Cerebellar nuclear complex (tissue), 1 donor: ENCODE measurements at places on chromosomes 7 and 10.
A peak's percentile ranks its signal among the peaks of the same experiment; 100 is the strongest.

- DNase-seq = no peak
Observed at GRCh38 chr7:116802746-116803152, 59.6 kb upstream of the CAPZA2 start.

DNA sequence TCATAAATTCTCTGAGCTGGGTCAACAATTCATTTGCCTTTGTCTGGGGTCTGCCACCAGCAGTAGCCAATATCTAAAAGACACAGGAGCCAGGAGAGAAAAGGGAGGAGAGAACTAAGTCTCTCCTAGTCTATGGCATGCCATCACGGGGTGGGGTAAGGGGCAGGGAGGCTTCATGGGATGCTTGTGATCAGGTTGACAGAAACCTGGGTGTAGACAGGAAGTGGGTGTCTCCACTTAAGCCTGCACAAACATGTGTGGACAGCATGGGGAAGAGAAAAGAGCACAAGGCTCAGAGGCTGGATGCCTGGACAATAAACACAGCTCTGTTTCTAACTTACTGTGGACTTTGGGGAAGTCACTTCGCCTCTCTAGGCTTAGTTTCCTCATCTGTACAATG lies 11.5 kb upstream of the C10orf53 start:
- DNase-seq = no peak

GRCh38 chr7:50416527-50417182 lies 33.5 kb downstream of the FIGNL1 start:
- DNase-seq = no peak

DNA sequence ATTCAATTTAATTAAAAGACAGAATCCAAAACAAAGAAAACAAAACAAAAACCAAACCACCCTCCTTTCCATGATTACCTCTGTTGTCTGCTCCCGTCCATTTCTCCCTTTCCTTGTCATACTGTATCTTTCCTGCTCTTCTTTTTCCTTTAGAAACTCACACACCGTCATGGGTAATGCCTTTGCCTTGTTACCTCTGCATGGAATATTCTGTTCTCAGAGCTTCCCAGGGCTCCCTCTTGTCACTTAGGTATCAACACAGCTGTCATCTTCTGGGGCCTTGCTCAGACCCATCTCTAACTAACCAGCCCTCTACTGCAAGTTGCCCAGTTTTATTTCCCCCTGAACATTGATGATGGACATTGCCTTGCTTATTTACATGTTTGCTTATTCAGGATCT lies 30.2 kb upstream of the GIMAP8 start:
- no peak for DNase-seq

GRCh38 chr10:132774902-132775863 lies 10.8 kb downstream of the NKX6-2 start:
- no peak for DNase-seq

GRCh38 chr7:19146699-19147098 lies 1.5 kb upstream of the FERD3L start:
- no peak for DNase-seq

DNA sequence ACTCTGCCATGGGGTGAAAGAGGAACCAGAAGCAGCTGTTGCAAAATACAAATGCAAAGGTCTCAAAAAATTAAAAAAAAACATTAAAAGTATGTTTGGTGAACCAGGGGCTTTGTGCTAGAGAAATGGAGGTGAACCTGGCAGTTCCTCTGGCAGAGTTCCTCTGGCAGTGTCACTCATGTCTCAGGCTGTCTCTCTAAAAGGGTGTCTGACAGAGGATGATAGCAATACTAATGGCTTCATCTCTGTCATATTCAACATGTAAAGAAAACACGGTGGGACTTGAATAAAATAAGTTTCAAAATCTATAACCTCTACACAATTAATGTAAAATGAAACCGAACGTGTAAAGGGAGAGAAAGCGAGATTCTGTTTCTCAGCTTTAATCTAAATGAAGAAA lies 375.7 kb upstream of the VWC2 start:
- DNase-seq = no peak

DNA sequence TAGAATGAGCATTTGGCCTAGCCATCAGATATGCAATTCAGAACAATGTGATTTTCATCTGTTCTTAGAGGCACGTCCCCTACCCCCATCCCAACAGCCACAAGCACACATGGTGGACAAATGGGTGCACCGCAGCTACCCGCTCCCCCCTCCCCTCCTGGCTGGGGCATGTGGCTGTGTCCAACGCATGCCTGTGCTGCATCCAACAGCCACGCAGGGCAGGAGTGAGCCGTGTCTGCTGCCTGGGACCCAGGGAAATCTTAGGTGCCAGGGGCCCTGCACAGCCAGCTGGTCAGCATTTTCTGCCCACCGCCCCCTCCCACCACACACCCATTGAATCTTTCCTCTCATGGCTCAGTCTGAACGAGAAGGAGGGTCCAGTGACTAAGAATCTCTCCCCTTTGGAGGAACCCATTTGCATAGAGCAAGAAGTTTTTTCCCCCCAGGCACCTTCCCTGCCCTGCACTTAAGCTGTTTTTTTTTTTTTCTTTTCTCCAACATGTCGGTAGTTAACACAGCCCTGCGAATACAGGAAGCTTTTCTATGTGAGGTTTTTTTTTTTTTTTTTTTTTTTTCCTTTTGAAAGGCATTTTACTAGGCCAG lies 138.9 kb downstream of the WDR11 start:
- no peak for DNase-seq

DNA sequence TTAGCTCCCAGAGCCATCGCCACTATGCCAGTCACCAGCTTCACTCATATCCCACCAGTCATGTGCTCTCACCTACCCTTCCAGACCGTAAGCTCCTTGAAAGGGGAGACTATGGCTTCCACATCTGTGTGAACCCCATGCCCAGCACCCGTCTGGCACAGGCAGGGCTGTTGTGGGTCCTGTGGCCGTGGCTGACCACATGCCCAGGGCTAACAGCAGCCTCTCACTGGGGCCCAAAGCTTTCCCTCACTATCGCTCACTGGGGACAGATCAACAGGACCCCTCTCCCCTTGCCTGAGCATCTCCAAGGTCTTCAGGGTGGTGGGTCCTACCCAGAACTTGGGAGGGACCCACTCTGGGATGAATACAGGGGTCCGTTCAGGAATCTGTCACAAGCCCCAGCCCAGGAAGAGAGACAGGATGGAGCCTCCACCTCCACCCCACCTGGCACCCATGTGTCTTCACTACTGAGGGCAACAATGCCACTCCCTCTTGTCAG lies 303.9 kb downstream of the GRID1 start:
- DNase-seq = peak; percentile 9

- DNase-seq = no peak
Observed at GRCh38 chr7:124310934-124311390, 278.1 kb upstream of the TMEM229A start.

GRCh38 chr10:17386616-17387075 lies 67.7 kb downstream of the ST8SIA6 start:
- DNase-seq = no peak

DNA sequence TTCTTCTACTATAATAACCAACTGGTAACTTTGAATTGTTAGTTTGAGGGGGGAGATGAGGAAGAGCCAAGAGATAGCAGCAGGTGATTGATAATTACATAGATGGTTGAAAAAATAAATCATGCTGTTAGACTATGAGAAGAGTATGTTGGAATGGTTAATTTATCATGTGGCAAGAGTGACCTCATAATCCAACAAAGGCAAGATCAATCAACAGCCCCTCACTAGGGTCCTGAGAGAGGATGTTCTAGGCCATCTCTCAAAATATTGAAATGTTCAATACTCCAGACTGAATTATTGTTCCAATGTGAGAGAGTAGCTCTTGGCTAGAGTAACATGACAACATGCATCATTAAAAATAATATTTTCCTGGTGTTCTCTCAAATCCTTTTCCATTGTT lies 67.9 kb downstream of the ADD3 start:
- DNase-seq = no peak

DNA sequence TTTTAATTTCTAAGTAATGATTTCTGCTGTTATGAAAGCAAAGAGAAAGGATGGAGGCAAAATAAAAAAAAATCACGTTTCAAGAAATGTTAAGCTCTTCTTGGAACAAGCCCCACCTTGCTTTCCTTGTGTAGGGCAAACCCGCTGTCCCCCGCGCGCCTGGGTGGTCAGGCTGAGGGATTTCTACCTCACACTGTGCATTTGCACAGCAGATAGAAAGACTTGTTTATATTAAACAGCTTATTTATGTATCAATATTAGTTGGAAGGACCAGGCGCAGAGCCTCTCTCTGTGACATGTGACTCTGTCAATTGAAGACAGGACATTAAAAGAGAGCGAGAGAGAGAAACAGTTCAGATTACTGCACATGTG lies 2.4 kb downstream of the ADRB1 start:
- no peak for DNase-seq

GRCh38 chr10:106981452-106982075 lies 182.9 kb downstream of the SORCS1 start:
- DNase-seq = no peak

GRCh38 chr7:91872069-91872468 lies 8.4 kb downstream of the MTERF1 start:
- no peak for DNase-seq

DNA sequence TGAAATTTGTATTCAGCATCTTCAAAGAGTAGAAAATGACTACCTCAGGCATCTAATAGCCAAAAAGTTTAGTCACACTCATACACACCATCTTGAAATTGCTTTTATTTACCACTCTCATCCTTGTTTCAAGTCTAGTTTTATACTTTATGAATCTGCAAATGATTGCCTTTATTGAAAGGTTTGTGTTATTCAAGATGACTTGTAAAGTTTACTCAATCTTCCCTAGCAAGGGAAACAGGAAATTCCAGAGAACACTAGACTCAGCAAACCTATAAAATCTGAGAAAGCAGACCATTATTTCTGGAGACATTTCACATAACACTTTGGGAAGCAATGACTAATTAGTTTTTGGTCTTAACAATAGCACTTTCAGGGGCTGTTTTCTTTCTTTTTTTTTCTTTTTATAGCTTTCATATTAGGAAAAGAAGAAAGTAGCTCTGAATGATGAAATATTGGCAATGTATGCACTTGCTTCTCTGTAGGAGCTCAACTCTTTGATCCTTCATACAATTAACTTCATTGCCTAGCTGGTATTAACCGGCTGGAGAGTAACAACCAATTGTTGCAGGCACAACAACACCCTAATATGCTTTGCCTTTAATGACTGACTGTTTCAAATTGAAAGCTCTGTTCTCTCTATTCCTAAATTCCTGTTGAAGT lies 68.9 kb upstream of the HDAC9 start:
- no peak for DNase-seq

- no peak for DNase-seq
Observed at GRCh38 chr7:3201937-3202710, 98.9 kb upstream of the SDK1 start.

- no peak for DNase-seq
Observed at GRCh38 chr7:156334636-156335035, 305.9 kb upstream of the RNF32 start.

DNA sequence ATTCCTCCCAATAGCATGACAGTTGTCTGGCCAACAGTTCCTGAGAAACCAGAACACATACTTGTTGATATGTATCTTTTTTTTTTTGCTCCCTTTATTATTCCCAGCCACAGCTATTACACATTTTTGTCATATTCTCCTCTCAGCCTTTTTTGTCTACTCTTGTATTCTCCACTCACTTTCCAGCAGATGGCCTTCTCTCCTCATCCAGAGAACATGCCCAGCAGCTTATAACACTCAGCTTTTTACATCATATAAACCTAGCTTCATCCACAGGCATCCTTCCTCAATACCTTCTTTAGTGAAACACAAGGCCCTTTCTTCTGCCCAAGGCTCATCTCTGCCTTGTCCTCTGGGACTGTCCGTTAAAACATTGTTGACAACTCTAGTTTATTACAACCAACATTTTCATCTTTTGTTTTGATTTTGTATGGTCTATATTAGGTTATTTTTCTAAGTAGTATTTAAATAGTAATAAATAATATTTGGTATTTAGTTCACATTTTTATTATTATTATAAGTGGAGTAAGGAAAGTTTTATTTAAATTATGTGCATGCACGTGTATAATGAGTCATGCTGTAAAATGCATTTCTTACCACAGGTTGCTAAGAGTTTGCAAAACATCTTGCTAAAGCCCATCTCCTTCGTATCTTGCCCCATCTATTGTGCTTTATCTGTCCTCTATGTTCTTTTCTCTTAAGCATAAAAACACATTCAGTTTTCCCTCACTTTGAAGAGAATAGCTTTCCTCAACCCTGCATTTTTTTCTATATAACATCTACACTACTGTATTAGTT lies 101.5 kb downstream of the ORC5 start:
- no peak for DNase-seq

DNA sequence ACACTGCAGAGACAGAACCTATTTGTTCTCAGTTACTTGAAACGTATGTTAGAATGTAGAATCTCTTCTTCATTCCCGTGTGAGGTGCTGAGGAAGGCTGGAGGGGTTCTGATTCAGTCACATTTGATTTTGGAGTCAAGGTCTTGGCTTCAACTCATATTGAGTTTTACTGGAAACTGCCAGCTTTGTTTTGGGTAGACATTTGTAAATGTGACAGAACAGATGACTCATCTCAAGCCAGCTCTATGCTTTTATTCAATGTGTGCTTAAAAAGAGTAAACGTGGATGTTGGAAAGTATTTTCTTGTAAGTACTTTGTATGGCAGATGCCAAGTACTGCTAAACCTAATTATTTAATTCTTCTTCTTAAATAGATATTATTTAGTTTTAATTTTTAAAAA lies 780.8 kb upstream of the C7orf33 start:
- no peak for DNase-seq

DNA sequence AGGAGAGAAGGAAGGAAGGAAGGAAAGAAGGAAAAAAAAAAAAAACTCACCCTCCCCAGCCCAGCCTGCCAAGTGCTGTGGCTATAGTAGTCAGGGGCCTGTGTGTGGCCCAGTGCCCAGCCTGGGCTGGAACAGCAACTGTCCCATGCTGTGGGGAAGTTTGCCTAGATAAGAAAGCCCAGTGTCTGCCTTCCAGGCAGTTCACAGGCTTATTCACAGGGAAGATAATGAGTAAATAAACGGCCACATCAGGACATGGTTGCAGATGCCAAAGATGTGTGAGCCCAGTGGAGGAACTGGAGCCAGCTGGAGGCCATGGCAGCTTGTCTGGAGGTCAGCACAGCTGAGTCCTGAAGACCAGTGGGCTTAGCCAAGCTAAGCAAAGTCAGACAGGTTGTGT lies 132.4 kb upstream of the FOXK1 start:
- no peak for DNase-seq

- no peak for DNase-seq
Observed at GRCh38 chr7:42214060-42214679, 22.8 kb downstream of the GLI3 start.
